Dermis lymphatic vessel endothelial cell (primary cell): ENCODE measurements at places on chromosomes 4 and X. TPM values are rescaled to one million over a fixed set of nuclear protein-coding genes. Genes with fewer than 3 reads are reported as not detected.

CTAG1A gene
- not detected in 2 replicates for total RNA-seq

XAGE1A gene
- total RNA-seq: not detected in 2 replicates

PASD1 gene
- not detected in 2 replicates for total RNA-seq

ANXA10 gene
- total RNA-seq: 0.11 TPM in 1 of 2 replicates, not detected in the other

FAM114A1 gene
- total RNA-seq: 66.5 and 82.4 TPM in 2 replicates

PPP1R2C gene
- not detected in 2 replicates for total RNA-seq

RGN gene
- 0.33 and 0.34 TPM in 2 replicates for total RNA-seq

NLGN4X gene
- total RNA-seq: 0.22 and 2.0 TPM in 2 replicates

EVC gene
- total RNA-seq: 12.4 and 16.6 TPM in 2 replicates

XAGE2 gene
- total RNA-seq: not detected in 2 replicates

PDS5A gene
- 54.3 and 61.0 TPM in 2 replicates for total RNA-seq

TMPRSS11A gene
- not detected in 2 replicates for total RNA-seq

FATE1 gene
- not detected in 2 replicates for total RNA-seq

ETDC gene
- total RNA-seq: not detected in 2 replicates

TACR3 gene
- total RNA-seq: not detected in 2 replicates

PAGE5 gene
- total RNA-seq: not detected in 2 replicates

UGDH gene
- total RNA-seq: 30.8 and 38.0 TPM in 2 replicates

DYNLT3 gene
- 36.2 and 37.1 TPM in 2 replicates for total RNA-seq

PDHA2 gene
- total RNA-seq: not detected in 2 replicates
